ENCODE measurements at places on chromosomes 6 and 20.

DNA sequence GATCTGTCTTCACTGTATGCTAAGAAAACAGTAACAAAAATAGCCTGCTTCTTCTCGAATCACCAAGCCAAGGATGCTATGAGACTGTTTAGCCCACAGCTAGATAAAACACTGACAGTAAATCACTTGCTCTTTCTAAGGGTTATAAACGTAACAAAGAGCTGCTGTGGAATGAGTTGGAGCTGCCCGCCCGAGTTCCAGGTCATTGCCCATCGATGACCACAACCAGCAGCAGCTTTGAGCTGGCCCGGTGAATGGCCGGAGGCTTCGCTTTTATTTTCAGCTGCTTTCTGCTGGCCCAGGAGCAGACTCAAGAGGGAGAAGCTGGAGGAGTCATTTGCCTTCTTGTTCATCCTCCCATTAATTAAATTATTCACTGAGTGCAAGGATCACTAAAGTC lies 82.2 kb upstream of the CDH4 start:
- DNase-seq: no peak

DNA sequence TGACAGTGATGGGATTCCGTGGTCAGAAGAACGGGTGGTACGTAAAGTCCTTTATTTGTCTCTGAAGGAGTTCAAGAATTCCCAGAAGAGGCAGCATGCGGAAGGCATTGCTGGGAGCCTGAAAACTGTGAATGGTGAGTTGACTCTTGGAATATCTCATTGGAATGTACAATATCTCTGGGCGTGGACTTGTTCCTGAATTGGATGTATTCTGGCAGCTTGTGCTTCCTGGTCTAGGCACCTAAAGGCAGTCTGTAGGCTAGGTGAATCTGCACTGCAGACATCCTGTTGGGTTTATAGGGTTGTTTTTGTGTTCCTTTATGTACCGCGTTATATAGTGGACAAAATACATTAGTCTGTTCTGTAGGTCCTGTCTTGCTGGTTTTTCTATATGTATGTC lies 128.2 kb downstream of the JARID2 start:
- DNase-seq: no peak

GRCh38 chr6:156599978-156600590 lies 177.1 kb upstream of the ARID1B start:
- DNase-seq: no peak

GRCh38 chr6:15658181-15658744 lies 4.6 kb downstream of the DTNBP1 start:
- DNase-seq: no peak

DNA sequence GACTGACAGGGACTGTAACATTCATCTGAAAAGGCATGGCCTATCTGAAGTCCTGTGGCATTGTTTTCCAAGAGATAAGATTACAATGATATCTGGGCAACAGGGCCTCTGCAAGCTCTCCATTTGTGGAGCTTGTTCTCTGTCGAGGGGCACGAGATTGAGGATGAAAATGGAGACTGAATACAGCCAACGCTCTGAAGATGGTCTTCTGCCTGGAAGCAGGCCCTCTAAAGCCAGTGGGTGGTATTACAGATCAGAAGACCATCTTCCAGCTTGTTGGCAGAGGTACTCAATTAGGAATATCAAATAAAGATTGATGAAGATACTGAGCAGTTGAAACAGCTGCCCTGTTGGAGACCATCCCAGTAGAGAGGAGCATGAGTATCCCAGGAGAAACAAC lies 288.2 kb downstream of the CENPW start:
- no peak for DNase-seq

- DNase-seq: no peak
Observed at GRCh38 chr20:18767676-18768075, 45.9 kb upstream of the SCP2D1 start.

DNA sequence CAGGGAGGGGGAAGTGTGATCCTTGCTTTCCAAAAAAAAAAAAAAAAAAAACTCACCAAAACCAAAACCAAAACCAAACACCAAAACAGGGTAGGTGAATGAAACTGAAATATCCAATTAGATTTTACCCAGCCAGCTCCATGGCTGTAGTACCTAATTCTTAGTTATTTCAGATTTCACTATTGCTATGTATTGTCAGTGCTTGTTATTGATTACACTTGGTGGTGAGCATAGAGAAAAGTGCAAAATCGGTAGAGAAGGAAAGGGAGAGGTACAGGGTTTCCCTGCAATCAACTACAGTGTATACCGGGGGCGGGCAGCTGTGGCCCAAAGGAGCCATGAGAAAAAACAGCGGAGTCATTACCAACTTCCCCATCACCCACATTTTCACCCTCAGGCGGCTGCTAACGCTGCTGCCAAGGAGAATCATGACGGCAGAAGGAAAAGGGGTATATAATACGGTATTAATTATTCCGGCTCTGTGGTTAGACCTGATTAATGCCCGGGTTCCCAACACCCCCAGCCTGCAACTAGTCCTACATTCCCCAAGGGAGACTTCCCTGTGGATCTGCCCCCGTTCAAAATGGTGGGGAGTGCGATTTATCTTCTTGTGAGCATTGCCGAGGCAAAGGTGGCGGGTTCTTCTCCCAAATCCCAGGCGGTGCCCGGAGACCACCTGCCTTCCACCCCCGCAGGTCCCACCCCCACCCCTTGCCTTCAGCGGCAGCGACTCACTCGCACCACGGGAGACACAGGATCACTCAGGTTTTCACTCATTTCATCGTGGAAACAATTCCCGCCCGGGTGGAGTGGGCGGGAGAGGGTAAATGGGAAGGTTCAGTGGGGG lies at the start of gene C6orf62:
TSS of gene C6orf62 (minus strand) at position 30 of the 847 bp plus-strand sequence. CDS start 486 bp downstream, outside the sequence.
- peak; percentile 70 for DNase-seq

DNA sequence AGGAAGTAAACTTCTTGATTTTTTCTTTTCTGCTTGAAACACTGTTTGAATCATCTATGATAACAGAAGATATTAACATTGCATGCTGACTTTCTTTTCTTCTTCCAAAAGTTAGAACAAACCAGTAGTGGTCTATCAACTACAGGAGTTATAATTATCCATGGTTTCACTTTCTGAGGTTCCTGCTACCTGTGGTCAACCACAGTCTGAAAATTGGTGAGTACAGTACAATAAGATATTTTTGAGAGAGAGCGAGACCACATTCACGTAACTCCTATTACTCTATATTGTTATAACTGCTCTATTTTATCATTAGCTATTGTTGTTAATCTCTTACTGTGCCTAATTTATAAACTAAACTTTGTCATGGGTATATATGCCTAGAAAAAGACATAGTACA lies 86.1 kb downstream of the MAP7 start:
- DNase-seq: no peak

DNA sequence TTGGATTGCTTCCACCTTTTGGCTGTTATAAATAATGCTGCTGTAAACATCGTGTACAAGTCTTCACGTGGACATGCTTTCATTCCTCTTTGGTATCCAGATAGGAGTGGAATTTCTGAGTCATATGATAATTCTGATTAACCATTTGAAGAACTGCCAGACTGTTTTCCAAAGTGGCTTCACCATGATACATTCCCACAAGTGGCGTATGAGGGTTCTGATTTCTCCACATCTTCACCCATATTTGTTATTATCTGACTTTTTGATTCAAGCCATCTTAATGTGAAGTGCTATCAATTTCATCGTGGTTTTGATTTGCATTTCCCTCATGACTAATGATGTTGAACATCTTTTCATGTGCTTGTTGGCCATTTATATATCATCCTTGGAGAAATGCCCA lies 2.9 kb upstream of the SNRPB start:
- peak; percentile 91 for DNase-seq

GRCh38 chr6:117616391-117617209 lies 14.3 kb upstream of the GOPC start:
- DNase-seq: no peak
